ENCODE measurements at places on chromosomes 12 and 14.

DNA sequence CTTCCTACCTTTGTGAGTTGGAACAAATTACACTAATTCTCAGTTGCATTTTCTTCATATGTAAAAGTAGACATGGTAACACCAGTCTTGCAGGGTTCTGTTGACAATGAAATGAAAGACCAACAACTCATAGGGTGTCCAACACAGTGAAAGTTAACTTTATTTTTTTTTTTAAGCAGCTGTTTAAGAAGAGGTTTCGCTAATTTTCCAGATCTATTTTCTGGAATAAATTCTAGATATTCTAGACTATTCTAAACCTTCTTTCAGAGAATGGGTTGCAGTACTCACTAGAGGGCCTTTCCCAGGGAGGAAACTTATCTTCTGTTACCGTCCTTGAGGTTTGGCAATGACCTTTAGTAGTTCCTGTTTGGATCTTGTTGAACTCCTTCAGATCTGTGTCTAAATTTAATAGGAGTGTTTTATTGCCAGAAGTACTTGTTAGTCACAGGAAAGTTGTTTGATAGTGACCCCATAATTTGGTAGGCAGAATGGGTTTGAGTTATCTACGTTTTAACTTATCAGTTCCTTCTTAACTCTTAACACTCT lies 2.8 kb upstream of the ART4 start:
- DNase-seq, result no peak

DNA sequence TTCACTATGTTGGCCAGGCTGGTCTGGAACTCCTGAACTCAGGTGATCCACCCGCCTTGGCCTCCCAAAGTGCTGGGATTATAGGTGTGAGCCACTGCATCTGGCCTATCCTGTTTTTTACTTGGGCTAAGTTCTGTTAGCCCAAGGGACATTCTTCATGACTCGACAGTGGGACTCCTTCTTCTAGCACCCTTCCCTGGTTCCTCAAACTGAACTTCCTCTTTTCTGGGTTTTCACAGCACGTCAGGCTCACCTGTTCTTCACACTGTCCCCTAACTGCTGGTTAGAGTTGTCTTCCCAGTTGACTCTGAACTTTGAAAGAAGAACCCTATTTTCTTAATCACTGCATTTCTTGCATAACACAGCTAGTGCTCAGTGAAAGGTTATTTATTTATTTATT lies 22.5 kb downstream of the CABP1 start:
- no peak for DNase-seq

GRCh38 chr12:69329669-69330428 lies 18.3 kb upstream of the LYZ start:
- DNase-seq, result no peak

GRCh38 chr14:58299401-58300330 lies 1.3 kb downstream of the ARID4A start:
- peak; percentile 25 for DNase-seq

GRCh38 chr12:21656905-21657325 lies 727 bp downstream of the LDHB start:
- peak; percentile 78 for DNase-seq

GRCh38 chr12:8590842-8591545 lies 21.7 kb downstream of the AICDA start:
- DNase-seq, result no peak

DNA sequence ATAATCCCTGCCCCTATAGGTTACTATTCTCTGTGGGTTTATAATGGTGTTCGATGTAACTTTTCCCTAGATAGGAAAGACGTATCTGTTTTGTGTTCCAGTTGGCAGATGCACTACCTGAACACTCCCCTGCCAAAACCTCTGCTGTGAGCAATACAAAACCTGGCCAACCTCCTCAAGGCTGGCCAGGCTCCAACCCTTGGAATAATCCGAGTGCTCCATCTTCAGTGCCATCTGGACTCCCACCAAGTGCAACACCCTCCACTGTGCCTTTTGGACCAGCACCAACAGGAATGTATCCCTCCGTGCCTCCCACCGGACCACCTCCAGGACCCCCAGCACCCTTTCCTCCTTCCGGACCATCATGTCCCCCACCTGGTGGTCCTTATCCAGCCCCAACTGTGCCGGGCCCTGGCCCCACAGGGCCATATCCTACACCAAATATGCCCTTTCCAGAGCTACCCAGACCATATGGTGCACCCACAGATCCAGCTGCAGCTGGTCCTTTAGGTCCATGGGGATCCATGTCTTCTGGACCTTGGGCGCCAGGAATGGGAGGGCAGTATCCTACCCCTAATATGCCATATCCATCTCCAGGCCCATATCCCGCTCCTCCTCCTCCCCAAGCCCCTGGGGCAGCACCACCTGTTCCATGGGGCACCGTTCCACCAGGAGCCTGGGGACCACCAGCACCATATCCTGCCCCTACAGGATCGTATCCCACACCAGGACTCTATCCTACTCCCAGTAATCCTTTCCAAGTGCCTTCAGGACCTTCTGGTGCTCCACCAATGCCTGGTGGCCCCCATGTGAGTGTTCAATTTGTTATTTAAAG lies 11.3 kb downstream of the MAPK1IP1L start:
- DNase-seq, result peak; percentile 89

DNA sequence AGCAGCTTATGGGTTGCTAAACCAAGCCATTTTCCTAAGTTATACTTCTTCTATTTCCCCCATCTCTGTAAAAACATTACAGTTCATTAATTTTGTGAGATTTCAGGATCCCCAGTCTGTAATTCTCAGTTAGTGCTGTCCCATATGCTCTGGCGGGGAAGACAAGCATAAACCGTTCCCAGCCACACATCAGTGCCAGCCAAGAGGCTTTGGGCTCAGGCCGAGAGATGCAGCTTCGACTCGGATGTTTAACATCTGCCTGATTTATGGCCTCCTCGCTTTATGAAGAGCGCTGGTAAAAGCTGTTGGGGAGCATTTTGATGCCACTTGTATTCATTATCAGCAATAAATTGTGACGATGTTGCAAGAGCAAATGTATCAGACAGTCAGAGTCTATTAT lies 349.1 kb upstream of the CCDC196 start:
- no peak for DNase-seq

- no peak for DNase-seq
Observed at GRCh38 chr12:27279826-27280225, 35.7 kb downstream of the STK38L start.

DNA sequence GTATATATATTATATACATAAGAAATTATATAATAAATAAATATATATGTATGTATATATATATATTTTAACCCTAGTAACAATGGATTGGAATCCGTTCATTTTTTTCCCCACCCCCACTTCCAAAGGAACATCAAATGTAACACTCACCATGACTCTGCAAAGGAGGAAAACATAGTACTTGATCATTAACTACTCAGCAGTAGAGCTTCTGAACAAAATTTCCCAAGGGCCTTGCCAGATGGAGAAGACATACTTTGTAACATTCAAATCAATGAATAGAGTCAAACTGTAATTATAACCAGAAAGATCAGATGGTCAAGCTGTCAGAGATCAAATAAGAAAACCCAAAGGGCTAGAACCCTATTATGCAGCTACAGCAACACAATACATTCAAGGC lies 126.0 kb upstream of the CNTN1 start:
- peak; percentile 14 for DNase-seq

DNA sequence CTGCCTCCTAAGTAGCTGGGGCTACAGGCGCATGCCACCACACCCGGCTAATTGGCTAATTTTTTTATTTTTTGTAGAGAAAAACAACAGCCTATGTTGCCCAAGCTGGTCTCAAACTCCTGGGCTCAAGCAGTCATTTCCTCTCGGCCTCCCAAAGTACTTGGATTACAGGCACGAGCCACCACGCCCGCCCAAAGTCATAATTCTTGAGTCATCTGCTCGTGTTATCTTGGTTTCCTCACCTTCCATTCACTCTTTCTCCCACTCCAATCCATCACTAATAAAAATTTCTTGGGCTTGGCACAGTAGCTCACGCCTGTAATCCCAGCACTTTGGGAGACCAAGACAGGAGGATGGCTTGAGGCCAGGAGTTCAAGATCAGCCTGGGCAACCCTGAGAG lies 32.0 kb downstream of the ITGA7 start:
- DNase-seq, result no peak

- no peak for DNase-seq
Observed at GRCh38 chr14:61503167-61503801, 181.9 kb downstream of the PRKCH start.

DNA sequence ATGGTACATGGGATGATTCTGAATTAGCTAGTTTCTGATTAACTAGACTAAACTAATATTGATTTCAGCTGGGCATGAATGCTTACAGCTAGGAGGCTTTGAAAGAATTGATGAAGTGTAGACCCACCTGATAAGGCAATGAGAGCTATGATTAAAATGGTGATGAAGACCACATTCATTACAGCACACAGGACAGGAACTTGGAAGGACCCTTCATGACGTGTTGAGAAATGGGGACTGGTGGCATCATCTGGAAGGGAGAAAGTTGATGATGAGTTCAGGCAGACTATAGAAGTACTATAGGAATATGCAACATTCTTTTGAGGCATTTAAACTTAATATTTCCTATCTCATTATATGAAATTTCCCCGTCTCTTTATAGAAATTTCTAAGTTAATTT lies 4.5 kb downstream of the CD69 start:
- no peak for DNase-seq

DNA sequence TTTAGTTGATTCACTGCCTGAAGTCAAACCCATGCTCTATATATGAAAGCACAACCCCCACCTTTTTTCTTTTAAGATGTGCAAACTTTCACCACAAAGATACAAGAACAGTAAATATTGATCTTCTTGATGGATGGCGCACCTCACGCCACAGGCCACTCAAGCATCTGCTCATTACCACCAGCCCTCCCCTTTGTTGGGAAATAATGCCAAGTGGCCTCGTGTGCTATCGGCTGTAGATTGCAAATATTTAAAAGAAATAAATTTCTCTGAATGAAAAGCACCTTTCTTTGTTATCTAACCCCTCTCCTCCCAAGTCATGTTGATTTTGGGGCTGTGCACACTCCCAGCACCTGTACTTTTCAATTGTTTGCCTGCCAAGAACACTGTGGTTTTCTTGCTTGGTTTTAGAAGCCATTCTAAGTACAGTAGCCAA lies 122.7 kb downstream of the C12orf42 start:
- no peak for DNase-seq

GRCh38 chr12:75603475-75603874 lies 92.1 kb upstream of the KRR1 start:
- DNase-seq, result no peak

GRCh38 chr14:89429199-89430181 lies 12.5 kb upstream of the FOXN3 start:
- DNase-seq, result peak; percentile 79

DNA sequence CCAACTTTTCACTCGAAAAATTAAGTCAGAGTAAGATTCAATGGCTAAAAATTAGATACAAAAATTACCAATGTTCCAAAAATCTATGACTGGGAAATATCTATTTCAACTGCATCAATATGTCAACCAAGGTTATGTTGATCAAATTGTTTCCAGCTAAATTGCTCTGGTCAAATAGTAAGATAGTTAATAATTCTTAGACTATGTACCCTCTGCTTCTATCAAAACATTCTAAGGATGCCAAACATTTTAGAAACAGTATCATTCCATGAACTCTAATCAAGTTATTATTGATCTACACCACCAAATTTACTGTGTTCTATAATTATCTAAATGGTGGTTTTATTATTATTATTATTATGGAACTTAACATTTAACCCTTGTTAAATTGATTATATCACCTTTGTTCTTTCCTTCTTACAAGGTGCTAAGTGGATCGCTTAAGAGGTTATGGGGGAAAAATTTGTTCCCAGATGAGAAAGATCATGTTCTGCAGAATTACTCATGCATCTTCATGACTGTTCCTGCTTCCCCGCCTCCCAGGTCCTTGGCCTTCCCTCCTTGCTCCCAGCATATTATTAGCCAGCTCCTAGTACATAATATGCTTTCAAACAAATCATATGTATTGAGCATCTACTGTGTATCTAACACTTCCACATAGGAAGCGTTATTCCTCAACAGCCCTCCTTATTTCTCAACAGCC lies 240.5 kb upstream of the KRR1 start:
- no peak for DNase-seq

- no peak for DNase-seq
Observed at GRCh38 chr12:102568276-102568675, 87.9 kb upstream of the IGF1 start.

- peak; percentile 49 for DNase-seq
Observed at GRCh38 chr14:93029911-93030508, 85.7 kb downstream of the ITPK1 start.

GRCh38 chr12:124392271-124392666 lies 97.4 kb downstream of the RFLNA start:
- DNase-seq, result no peak

GRCh38 chr14:77645520-77646230 lies 29.2 kb upstream of the SPTLC2 start:
- DNase-seq, result no peak

GRCh38 chr14:100778526-100778882 lies 47.4 kb upstream of the MEG3 start:
- peak; percentile 8 for DNase-seq

DNA sequence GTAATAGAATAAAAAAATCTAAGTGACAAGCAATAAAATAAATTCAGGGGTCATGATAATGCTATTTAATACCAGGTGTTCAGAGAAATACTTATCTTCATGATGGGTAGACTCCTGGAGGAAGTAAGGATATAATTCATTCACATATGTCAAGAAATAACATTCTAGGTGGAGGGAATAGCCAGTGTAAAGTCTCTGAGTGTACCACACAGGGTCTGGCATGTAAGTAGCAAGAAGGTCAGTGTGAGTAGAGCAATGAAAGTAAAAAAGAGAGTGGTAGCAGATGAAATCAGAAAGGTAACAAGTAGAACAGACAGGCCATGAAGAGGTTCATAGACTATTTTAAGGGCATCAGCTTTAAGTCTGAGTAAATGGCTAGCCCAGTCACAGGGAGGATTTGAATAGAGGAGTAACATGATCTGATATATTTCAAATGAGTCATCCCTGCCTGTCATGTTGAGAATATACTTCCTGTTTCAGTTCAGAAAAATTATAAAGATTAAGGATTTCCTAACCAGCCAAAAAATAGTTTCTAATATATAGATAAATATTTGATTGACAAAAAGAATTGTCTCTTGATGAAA lies 519.9 kb downstream of the C12orf50 start:
- no peak for DNase-seq

GRCh38 chr14:56378475-56378877 lies 201.1 kb upstream of the TMEM260 start:
- no peak for DNase-seq

DNA sequence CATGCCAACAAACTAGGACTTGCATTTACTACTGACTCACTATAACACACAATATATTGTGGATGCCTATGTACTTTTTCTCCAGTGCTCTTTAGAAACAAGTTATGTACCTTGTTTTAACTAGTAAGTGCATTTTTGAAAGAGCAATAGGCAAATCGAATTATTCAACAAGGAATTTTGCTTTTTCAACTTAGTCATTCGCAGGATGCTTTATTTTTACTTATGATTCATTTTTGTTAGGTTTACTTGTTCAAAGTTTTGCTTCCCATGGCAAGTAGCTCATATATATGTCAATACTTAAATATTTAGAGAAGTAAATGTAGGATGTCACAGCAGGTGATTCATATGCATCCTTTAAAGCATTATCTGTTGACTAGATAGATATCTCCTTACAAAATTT lies 149.8 kb downstream of the PELI2 start:
- no peak for DNase-seq

- DNase-seq, result no peak
Observed at GRCh38 chr12:906062-906585, 43.4 kb downstream of the RAD52 start.

Measured in G401 (cell line).